ENCODE measurements at places on chromosomes 1 and 21. TPM values are rescaled to one million over a fixed set of nuclear protein-coding genes. Genes with fewer than 3 reads are reported as not detected.

CFAP45 gene
- 0.12 TPM for total RNA-seq

FCRL6 gene
- total RNA-seq, result not detected

RPE65 gene
- not detected for total RNA-seq

EPHB2 gene
- total RNA-seq, result 10.1 TPM

ADORA1 gene
- total RNA-seq, result 1.5 TPM

GJB3 gene
- total RNA-seq, result not detected

TDRD5 gene
- not detected for total RNA-seq

C21orf58 gene
- total RNA-seq, result 1.9 TPM

GFI1 gene
- 0.34 TPM for total RNA-seq

HHIPL2 gene
- total RNA-seq, result under 0.01 TPM

APCS gene
- total RNA-seq, result not detected

C1orf167 gene
- 0.93 TPM for total RNA-seq

CELA2B gene
- total RNA-seq, result not detected

FMO3 gene
- total RNA-seq, result 1.2 TPM

SMIM34 gene
- total RNA-seq, result 0.43 TPM

LCE2B gene
- not detected for total RNA-seq

ZFP69 gene
- total RNA-seq, result 2.1 TPM

IFT25 gene
- 19.8 TPM for total RNA-seq

NHLH2 gene
- total RNA-seq, result not detected

FAM163A gene
- total RNA-seq, result not detected

RGS4 gene
- total RNA-seq, result 12.3 TPM

RORC gene
- total RNA-seq, result not detected

POU3F1 gene
- not detected for total RNA-seq

RGS13 gene
- not detected for total RNA-seq

CLDN14 gene
- total RNA-seq, result not detected

FLG2 gene
- not detected for total RNA-seq

LRRC41 gene
- total RNA-seq, result 95.2 TPM
